ENCODE measurements at places on chromosomes 16 and 17.

- no peak for DNase-seq
These were observed 33.9 kb downstream of the SLC5A11 start for GRCh38 chr16:24879684-24880083.

DNA sequence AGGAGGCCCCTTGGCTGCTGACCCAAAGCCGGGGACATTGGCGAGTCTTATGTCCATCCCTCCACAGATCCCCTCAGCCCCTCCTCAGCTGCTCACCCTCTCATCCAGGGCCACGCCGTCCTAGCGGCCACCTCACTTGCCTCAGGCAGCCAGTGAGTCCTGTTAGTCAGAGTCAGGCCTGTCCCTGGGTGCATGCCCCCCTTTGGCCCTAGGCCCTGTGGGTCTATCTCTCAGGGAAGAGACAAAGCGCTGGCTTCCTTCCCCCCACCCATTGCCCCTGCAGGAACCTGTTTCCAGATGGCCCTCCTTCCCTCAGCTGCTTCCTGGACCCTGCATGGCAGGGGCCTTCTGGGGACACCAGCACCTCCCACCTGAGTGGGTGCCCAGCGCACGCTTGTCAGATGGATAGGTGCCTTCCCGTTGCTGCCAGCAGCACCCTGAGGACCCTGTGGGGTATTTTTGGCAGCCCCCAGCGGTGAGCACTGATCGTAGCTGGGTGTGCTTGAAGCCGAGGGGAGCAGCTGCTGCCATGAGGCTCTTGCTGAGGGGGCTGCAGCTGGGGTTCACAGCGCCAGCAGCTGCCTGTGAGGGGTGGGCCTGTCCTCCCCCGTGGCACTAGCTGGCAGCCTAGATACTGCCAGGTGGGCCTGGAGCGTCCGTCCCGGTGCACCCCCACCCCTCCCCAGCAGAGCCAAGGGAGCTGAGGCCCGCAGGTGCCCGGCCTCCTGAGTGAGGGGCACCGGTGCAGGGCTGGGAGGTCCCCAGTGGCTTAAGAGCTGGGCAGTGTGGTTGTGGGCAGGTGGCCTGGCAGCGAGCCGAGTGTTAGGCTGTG lies 8.4 kb downstream of the DBNDD1 start:
- no peak for DNase-seq

DNA sequence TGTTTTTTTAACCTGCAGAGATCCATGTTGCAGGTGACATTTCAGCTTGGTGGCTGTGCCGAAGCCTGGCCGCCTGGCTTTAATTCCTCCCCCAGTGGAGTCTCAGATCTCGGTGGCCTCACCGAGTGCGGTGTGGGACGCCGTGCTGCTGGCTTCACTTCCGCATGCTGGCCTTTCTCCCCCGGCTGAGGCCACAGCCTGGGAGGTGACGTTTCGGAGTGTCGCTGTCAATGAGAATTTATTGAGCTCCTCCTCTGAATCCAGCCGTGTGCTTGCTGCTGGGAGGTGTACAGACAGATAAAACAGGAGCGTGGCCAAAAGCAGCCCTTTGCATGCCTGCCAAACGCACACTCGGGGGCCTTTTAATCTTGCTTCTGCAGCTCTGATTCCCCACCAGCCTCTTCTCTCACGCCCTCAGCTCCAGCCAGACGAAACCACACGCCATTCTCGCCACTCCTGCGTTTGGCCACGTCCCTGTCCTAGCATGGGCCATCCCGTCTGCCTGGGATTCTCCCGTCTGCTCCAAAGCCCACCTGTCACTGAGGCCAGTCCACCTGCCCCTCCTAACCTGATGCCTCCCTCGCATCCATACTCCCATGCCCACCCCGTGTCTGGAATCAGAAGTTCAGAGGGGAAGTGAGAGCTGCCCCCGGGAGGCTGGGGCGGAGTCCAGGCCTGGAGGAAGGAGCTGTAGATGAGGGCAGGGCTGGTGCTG lies 3.6 kb downstream of the GSE1 start:
- no peak for DNase-seq

DNA sequence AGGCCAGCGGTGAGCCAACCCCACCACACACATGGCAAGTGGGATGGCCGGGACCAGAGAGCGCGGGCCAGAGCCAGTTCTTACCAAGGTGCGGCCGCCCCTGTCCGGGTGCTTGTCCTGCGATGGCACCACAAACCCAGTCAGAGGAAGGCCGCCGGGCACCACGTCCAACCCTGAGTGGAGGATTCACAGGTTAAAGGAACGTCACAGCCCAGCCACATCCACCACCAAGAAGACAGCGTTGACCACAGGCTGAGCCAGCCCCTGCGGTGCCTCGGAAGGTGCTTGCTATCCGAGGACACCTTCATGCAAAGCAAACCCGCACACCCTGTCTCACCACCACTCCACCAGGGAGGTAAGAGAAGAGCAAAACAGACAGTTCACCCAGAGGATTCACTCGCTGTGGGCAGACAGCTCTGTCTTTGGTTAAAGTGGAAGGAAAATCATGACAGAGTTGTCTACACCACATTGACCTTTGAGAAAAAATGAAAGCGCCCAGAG lies 15.8 kb downstream of the SLX4 start:
- DNase-seq, result no peak

- no peak for DNase-seq
These were observed 27.6 kb downstream of the CMTM4 start for GRCh38 chr16:66668777-66669444.

- no peak for DNase-seq
These were observed 3.7 kb upstream of the TACO1 start for GRCh38 chr17:63596856-63597586.
